Fibroblast of skin of left biceps (primary cell): ENCODE measurements at places on chromosomes 2 and 18.

- no peak for DNase-seq
Measured at GRCh38 chr2:176471949-176472348, 202.7 kb downstream of the MTX2 start.

DNA sequence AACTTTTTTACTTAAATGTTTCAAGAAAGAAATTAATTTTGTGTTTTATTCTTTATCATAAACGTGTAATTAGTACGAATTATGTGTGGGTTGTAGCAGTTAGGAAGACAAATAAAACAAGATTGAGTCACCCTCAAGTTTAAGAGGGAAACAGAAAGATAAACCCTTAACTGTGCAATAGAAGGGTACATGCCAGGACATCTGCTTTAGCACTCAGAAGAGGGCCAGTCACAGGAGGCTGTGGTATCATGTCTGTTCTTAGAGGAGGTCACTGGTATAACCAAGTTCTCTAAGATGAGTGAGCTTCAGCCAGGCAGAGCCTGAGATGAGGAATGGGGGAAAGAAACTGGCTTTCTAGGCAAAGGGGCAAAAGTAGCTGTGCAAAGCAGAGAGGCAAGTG lies 42.4 kb upstream of the GRHL1 start:
- no peak for DNase-seq

DNA sequence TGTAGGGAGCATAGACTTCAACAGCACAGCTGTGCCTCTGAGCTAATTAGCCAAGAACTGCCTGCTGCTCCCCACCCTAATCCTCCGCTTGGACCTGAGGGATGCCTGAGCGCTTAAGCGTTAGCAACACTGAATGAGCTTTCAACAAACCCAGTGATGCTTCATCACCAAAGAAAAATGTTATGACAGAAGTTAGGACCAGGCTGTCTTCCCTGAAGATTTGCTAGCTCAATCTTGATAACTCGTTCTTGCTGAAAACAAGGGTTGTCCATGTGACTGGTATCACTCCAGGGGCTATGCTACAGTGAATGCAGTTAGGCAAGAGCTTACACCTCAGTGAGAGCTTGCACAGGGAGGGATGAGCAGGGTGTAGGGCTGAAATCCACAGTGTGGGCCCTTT lies 190.7 kb upstream of the SIX2 start:
- no peak for DNase-seq

GRCh38 chr18:79903787-79904356 lies 47.6 kb downstream of the SLC66A2 start:
- no peak for DNase-seq

DNA sequence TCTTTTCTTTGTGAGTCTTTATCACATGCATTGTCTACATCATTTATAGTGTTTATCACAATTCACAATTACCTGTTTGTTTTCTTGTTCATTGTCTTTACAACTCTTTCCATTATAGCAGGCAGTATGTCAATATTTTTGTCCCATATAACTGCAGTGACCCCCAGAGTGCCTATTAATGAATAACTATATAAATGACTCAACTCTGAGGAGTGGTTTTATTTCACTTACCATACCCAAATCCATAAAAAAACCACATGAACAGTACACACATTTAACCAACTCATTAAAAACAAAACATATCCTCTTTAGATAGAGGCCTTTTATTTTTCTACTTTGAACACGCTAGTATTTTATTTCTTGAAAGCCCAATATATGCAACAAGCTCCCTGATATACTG lies 1419.1 kb upstream of the NXPH2 start:
- DNase-seq: no peak

GRCh38 chr2:27959496-27959895 lies 69.0 kb downstream of the BABAM2 start:
- DNase-seq: no peak

GRCh38 chr2:43325107-43325811 lies 98.9 kb upstream of the ZFP36L2 start:
- no peak for DNase-seq

GRCh38 chr2:1981850-1982249 lies 237.5 kb upstream of the PXDN start:
- no peak for DNase-seq

- no peak for DNase-seq
Measured at GRCh38 chr2:75174981-75175380, 24.3 kb downstream of the TACR1 start.

DNA sequence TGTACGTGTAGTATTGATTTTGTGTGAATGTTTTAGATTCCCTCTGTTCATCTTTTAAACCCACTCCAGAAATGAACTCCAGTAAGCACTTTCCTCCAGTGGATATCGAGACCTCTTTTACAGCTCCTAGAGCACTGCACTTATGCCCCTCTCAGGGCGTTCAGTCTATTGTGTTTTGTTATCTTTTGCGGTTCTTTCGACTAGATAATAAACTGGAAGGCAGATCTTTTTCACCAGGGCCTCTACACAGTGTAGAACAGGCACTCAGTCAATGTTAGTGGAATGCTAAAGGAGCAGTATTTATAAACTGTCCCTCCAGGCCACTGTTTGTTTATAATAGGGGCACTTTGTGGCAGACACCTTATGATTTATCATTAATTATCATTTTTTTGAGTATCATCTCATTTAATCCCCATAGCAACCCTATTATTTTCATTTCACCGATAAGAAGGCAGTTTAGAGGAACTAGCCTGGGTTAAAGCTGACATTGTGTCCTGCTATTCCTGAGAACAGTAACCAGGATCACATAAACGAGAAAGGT lies 742 bp upstream of the SOS1 start:
- DNase-seq: no peak

DNA sequence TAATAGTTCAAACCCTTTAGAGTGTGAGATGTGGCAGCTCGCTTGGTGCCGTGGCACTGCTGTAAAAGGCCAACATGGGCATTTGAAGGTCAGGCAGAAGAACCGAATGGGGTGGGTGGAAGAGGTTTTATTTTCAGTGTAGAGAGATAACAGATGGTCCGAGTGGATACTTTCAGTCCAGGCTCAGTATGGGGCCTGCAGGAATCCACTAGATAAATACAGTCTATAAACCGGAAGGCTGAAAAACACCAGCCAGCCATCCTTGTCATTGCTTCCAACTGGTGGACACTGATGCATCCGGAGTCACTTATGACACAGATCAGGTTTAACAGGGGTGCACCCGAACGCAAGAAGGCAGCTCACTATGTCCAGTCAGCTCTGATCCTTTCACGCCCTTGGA lies 55.7 kb upstream of the AMMECR1L start:
- DNase-seq: no peak

GRCh38 chr2:151922845-151923666 lies 94.8 kb upstream of the ARL5A start:
- DNase-seq: no peak

- DNase-seq: no peak
Measured at GRCh38 chr2:173872714-173873113, 92.5 kb downstream of the SP3 start.

DNA sequence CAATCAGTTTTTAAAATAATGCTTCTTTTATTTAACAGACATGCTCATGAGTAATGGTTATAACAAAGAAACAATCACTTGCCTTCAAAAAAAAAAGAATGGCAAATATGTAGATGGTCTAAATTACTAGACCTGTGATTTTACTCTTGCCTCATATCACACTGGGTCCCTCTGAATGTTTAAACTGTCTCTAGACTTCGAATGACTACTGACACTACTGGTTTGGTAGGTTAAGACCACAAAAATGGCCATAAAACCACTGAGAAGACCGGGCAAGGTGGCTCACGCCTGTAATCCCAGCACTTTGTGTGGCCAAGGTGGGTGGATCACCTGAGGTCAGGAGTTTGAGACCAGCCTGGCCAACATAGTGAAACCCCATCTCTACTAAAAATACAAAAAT lies 5.1 kb upstream of the SELENOI start:
- DNase-seq: no peak

GRCh38 chr18:77017355-77017754 lies 115.2 kb downstream of the MBP start:
- DNase-seq: no peak

GRCh38 chr2:25276569-25277465 lies 64.9 kb downstream of the DNMT3A start:
- no peak for DNase-seq

DNA sequence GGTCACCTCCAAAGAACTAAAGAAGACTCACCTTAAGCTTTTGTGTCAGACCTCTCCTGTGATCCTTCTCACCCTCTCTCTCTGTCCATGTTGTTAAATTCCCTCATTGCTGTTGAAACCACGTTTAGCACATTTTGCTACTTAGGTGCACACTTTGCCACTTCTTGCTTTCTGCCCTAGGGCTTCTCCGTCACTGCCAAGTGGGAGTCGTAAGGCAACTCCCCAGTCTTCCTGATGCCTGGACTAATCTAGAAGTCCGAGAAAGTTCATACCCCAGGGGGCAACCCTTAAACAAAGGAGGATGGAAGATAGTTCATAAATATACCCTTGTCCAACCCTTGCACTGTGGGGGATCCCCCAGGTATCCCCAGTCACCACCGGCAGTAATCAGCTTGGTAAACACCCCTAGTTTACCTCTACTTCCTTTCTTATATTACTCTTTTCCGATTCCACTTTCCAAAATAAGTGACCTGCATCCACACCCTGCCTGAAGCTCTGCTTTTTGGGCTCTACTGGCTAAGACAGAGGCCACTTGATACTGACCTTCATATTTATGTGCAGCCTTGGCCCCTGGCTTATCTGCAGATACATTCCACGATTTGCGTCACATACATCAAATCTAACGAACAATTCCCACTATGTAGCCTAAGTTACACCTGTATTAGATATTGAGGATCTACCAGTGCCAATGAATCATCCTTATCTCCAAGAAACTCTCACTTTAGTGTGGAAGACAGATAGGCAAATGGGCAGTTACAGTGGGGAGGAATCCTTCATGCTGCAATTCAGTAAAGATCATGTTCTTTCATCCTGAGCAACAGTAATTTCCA lies 776.2 kb downstream of the RNF144A start:
- DNase-seq: no peak

DNA sequence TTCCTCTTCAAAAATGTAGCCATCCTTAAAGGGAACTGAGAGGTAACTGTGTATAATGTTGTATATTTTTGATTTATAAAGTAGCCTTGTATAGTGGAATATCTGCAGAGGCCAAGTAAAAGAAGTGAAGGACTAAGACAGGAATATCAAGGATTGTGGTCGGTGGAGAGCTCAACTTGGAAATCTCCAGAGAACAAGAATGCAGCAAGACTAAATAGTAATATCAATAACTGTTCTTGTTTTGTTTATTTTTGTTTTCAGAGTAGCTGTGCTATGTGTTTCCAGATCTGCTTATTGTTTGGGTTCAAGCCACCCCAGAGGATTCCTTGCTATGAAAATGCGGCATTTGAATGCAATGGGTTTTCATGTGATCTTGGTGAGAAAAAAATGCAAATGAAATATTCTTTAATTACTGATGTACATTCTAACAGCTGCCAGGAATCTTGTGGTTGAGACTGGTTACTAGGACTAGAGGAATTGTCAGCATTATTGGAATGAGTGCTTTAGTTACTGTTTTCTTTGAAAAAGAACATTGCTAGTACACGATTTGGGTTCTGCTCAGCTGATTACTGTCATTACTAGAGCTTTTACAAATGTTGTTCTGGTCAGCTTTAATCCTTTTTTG lies 25.0 kb downstream of the FASTKD2 start:
- peak; percentile 21 for DNase-seq

DNA sequence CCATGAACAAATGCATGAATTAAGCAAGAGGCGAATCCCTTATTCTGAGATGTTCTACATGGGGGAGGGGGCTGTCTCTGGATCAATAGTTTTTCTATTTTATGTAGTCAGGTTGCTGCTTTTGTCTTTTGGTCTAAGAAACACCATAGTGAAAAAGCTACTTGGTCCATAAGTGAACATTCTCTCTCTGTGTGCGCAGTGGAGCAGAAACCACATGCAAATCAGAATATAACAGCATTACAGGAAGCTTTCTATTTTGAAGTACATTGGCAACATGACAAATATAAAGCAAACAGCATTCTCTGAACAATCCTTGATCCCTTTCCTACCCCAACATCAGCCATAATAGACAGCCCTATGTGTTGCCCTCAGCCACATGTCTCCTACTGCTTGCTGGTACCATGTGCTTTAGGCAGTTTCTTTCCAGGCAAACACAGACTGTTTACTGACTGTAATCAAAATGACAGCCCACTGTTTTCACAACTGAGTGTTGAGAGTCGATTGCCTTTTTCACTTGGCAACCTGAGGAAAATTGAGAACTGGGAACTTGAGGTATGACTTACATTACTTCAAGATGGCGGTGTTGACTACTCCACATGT lies 10.6 kb downstream of the SCN3A start:
- no peak for DNase-seq

- DNase-seq: no peak
Measured at GRCh38 chr2:148523315-148523714, 121.2 kb upstream of the EPC2 start.

GRCh38 chr18:3002732-3003131 lies 10.2 kb downstream of the LPIN2 start:
- DNase-seq: no peak

DNA sequence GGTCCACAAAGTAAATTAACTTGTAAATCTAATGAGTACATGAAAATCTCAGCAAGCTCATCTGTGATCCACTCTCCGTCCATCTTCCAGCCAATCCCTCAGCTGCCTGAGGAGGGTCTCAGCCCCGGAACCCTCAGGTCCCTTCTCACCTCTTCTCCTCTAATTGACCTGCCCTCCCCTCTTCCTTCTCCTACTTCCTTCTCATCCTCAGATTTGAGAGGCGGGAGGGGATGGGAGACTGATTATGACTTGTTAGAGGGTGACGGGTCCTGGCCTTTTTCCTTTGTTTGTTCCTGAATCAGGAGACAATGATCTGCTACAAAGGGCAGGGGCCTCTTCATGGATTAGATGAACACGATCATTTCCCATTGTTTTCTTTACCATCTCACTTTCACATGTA lies 80.1 kb downstream of the CYBRD1 start:
- DNase-seq: no peak

DNA sequence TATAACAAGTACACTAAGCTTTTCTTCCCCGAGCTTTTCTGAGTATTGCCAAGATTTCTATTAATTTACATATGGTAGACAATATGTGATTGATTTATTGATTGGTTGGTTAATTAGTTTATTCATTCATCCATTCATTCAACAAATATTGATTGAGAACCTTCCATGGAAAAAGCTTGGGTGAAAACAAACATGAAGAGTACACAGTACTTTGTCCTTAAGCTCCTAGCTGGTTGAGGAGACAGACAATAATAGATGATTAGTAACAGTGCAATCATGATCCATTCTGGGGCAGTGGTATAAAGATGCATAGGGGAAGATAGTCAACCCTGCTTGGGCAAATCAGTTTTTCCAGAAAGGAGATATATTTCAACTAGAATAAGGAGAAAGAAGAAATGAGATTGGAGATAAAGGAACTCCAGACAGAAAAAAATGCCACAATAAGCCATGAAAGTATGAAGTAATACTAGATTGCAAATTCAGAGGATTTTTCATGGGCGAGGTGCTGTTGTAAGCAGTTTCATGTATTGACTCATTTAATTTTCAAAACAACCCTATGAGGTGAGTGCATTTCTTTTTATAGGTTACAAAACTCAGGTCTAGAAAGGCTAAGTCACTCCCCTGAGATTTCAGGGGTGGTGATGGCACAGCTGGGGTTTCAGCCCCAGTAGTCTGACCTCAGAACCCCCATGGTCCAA lies 129.5 kb downstream of the RND3 start:
- no peak for DNase-seq
